Stimulated activated CD8-positive, alpha-beta memory T cell treated with anti-CD3 and anti-CD28 coated beads, Interleukin-7, amount 100 ng/mL, for 48 hours (primary cell): ENCODE measurements at places on chromosomes 4 and X.

DNA sequence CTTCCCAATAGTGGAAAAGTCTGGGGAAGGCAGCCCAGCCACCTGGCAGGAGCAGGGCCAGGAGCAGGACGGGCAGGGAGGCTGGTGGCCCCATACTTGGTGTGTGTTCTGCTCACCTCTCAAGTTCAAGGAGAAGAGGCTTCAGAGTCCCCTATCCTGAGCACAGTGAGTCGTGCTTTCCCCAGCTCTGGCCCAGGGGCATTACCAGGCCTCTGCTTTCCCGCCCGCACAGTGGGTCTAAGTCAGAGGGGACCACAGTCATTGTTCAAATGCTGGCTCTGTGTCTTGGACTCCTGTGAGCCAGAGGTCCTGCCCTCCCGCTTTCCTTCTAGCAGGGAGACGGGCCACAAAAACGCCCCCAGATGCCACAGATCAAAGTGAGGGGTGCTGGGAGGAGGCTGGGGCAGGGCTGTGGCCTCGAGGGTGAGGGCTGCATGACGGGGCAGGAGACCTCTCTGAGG is 27.6 kb downstream of the HTRA3 start:
- no peak for DNase-seq

DNA sequence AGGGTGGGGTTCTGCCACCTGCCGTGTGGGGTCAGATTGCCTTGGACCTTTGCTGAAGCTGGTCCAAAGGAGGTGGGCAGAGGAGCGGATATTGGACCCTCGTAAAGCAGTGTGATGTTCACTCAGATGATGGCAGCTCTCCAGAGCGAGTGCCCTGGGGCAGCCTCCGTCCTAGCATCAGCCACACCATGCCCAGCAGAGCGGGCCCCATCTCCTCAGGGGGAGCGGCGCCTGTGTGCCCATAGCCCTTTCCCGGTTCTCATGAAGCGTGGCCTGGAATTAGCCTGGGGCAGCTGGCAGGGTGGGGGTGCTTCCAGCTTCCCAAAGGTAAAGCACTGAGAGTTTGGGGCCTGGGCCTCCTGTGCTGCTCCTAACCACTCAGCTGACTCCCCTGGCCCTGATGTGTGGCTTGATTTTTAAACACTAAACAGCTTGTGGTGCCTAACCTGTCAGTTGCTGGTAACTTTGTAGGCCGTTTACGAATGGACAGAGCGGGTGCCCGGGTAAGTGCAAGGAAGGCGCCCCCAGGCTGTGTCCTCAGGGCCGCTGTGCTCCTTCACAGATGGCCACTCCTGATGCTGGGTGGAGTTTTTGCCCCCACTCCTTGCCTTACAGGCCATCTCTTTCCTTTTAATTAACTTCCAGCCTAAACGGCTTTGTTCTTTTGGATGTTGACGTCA is 36.0 kb downstream of the NOP14 start:
- no peak for DNase-seq

DNA sequence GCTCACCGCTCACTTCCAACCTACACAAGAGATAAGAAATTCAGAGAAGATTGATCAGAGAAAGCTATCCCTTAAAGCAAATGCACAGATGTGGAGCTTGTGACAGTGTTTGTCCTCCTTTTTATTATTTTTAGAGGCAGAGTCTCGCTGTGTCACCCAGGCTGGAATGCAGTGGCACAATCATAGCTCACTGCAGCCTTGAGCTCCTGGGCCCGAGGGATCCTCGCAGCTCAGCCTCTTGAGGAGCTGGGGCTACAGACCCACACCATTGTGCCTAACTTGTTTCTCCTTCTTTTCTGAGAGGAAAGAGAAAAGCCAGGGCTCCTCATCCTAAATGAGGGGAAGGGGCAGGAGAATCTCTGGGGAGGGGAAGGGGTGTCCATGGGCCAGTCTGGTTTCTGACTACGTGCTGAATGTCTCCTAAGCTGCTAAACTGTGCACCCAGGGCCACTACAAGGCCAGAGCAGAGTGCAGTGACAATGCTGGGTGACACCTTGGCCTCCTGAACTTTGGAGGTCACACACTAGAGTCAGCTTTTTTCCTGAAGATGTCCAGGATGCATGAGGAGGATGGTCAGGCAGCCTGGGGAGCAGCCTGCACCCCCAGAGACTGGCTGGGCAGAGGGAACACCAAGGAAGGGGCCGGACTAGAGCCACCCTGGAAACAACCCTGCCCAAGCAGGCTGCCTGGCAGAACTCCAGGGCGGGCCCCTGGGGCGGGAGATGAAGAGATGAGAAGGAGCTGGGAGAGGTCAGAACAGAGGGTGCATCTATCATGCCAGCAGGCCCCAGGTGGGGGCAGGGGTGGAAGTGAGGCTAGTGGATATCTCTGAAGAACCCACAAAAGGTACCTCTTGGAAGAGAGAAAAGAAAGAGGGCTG is 55.5 kb upstream of the PROM1 start:
- DNase-seq: no peak

- no peak for DNase-seq
Observed at GRCh38 chrX:150625875-150626274, 57.5 kb downstream of the MTM1 start.

DNA sequence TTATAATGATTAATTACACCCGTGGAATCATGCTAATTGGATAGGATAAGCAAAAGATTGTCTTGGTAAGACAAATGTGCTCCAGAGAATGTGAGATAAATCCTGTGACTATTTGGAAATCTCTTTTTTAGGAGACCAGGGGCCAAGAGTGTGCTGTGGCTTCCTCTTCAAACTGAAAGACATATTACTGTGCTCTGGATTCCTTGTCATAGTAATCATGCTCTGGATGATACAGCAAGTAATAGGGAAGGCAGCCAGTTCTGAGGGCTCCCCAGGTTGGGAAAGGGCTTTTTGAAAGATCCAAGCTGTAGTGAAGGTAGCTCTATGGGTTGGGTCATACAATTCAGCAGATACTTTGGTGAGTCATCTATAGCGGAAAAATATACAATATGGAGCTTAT is 600.5 kb downstream of the PCDH18 start:
- no peak for DNase-seq

DNA sequence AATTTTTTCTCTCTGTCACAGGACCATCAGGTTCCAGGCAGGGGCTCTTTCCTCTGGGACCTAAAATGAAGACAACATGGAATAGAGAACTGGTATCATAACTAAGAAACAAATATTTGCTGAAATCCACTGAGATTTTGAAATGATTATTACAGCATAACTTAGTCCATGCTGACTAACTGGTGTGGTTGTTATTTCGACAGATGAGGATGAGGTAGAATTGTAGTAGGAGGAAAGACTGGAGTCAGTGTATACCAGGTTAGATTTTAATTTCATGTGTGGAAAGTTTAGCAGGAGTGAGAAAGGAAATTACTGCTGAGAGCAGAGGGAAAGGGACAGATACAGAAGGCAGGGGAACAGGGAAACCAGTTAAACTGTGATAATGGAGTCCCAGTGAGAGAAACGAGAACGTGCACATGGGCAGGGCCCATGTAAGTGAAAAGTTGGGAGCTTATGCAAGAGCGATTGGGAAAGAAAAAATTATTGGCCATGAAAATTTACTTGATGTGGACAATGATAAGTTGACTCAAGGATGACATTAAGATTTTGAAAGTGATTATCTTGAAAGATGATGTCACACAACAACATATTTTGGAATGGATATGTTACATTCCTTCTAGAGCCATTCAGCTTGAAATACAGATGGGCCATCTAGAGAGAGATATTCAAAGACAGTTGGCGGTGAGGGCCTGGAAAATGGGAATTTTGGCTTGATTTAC is 98.7 kb upstream of the DDIT4L start:
- DNase-seq: no peak

DNA sequence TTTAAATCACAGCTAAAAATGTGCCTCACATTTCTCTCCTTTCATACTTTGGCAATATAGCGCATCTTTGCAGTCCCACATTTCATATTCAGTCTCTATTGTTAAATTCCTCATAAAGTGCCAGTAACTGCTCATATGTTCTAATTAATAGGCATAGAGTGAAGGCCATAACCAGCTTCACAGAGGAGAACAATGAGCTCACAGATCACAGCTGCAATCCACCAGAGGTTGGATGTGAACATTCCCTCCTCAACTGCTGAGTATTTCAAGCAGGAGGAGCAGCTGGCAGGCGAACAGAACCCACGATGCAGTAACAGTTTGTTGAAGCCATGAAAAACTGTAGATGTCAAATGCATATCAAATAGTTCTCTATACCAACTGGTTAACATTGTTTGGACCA is 2088.7 kb upstream of the AGA start:
- DNase-seq: no peak

- DNase-seq: no peak
Observed at GRCh38 chrX:23185951-23186350, 148.7 kb upstream of the PTCHD1 start.

GRCh38 chr4:1171311-1172227 is 814 bp downstream of the SPON2 start:
- DNase-seq: no peak

DNA sequence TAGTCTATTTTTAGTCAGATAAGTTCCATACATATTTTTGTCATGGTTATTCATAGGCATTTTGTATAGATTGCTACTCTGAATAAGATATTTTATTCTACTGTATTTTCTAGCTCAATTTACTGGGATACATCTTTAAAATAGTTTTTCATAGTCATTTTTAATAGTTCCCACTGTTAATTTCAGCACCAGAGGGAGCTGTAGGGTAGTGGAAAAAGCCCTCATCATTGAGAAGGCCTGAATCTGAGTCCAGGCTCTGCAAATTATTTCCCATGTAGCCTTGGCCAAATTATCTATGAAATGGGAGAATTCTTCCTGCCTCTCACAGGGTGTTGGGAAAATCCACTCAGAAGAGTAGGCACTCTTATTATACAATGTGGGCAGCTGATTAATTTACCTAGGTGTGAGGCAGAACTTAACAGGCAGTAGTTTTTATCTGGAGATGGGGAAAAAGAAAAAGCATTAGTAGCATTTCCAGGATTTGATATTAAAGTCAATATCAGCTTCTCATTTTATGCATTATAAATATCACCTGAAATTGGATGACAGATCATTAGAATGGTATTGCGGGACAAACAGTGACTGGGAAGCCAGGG is 102.9 kb upstream of the PAQR3 start:
- DNase-seq: no peak

DNA sequence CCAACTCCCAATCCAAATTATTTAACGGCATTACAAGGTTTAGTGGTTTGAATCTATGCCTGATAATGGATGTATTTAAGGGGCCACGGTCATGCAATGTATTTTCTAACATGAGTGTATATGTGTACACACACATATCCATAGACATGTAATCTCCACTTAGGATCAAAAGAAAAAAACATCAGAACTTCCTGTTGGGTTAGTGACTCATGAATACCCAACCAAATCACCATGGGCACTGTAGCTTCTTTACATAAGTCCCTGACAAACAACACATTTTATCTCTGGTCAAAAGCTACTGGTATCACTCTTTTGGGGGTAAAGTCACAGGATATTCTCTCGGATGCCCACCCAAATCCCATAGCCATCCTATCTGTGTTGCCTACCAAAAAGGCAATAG is 36.5 kb upstream of the TFDP3 start:
- DNase-seq: no peak

GRCh38 chrX:49042581-49043219 is 457 bp downstream of the TFE3 start:
- no peak for DNase-seq

DNA sequence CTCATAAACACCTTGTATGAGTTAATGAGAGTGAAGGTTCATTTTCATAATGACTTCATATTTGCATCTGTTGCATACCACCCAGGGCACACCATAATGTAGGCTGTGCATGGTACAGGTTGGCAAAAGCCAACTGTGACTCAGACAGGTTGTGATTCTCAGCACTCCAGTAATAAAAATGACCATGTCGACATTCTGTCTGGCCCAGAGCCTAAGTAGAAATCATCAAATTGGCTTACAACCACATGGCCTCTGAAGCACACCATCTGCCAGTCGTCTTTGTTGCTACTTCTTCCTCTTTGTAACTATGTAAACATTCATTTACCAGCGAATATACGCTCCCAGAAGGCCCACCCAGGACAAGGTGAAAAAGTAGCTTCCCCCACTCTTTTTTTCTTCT is 459.5 kb downstream of the GASK1B start:
- DNase-seq: no peak

DNA sequence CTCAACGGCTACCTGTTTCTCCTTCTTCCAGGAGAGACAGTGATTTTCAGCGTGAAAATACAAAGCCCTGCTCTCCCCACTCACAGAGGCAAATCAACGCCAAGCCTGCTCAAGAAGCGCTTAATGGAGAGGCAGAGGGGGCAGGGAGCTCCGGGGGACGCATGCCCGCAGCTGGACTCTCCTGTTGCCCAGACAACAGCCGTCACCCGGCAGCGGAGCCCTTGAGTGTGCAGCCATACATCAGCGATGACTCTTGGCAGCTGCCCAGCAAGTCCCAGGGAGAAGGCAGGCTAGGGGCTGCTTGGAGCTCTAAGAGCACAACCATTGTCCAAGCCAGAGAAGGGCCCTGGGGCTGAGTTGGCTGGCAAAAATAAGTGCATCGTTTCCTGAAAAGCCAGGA is 71.0 kb upstream of the AFAP1 start:
- DNase-seq: no peak

DNA sequence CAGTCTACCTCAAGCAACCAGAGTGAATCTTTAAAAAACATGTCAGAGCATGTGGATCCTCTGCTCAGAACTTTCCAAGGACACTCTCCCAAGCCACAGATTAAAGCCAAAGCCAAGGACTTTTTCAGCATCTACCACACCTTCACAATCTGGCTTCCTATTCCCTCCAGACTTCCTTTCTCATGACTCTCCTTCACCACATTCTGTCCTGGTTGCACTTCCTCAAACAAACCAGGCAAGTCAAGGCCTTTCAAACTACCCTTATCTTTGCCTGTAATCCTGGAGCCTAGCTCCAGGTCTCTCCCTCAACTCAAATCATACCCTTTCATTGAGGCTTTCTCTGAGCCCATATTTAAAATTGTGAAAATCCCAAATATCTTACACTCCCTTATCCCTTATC is 191.6 kb upstream of the GALNTL6 start:
- no peak for DNase-seq
